Epithelial cell of proximal tubule (primary cell): ENCODE measurements at places on chromosomes 13 and 19. TPM values are rescaled to one million over a fixed set of nuclear protein-coding genes. Genes with fewer than 3 reads are reported as not detected.
A peak's percentile ranks its signal among the peaks of the same experiment; 100 is the strongest.

DNA sequence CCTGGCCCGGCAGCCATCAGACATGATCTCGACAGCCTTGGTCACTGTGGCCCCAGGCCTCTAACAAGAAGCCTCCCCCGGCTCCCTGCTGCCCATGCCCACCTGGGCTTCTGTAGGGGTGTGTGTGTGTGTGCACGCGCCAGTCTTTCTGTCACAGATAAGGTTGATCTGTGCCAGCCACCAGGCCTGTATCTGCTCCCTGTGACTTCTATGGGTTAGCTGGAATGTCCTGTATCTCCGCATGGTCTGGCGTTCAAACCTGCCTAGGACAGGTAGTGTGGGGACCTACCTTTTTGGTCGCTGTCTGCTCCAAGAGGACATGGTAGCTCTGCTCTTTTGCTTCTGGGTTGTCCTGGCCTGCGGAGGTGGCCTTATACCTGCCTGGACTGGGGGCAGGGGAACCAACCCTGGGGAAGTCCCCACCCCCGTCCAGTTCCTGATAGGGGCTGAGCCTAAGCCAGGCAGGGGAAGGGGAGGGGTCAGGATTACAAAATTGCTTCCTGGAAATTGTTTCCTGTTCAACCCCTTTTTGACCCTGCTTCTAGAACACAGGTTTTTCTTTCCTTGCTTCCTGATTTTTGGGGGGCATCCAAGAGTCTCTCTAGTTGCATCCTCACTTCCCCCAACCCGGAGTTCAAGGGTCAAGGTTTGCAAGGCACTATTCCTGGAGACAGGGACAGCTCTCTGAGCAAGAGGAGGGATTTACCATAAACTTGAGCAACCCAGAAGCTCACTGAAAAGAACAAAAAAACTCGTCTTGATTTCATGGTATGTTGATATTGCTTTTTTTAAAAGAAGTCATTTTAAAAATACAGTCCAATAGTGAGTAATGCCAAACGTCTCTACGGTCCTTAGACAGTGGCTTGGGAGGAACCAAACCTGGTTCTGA lies at the start of gene LRG1:
LRG1 (minus strand) TSS at position 344 of the 889 bp plus-strand sequence; CDS start at position 321, 23 bp downstream.
- no peak for DNase-seq

Gene SBNO2
- total RNA-seq = 56.2 and 66.1 TPM in 2 replicates

DNA sequence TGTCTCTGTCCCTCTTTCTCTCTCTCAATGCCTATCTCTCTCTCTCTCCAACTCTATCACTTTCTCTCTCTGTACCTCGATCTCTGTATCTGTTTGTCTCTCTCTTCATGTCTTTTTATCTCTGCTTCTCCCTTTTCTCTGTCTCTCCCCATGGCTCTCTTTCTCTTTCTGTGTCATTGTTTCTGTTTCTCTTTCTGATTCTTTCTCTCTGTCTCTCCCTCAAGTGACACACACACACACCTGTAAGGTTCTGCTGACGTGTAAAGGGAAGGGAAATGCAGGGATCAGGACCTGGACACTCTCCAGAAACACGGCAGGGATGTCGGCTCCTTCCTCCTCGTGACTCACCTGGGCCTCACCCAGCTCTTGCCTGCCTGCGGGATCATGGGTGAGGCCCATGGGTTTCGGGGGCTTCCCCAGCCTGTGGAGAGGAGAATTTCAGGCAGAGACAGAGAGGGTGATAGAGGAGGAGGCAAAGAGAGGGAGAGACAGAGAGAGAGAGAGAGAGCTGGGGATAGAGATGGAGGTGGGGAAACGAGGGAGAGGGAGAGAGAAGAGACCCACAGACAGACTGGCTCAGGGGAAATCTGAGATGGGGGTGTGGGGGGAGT lies 5.4 kb upstream of the PLAUR start:
- peak; percentile 31 for DNase-seq

- no peak for DNase-seq
Observed at GRCh38 chr13:65555962-65556361, 1674.2 kb downstream of the PCDH9 start.

DNA sequence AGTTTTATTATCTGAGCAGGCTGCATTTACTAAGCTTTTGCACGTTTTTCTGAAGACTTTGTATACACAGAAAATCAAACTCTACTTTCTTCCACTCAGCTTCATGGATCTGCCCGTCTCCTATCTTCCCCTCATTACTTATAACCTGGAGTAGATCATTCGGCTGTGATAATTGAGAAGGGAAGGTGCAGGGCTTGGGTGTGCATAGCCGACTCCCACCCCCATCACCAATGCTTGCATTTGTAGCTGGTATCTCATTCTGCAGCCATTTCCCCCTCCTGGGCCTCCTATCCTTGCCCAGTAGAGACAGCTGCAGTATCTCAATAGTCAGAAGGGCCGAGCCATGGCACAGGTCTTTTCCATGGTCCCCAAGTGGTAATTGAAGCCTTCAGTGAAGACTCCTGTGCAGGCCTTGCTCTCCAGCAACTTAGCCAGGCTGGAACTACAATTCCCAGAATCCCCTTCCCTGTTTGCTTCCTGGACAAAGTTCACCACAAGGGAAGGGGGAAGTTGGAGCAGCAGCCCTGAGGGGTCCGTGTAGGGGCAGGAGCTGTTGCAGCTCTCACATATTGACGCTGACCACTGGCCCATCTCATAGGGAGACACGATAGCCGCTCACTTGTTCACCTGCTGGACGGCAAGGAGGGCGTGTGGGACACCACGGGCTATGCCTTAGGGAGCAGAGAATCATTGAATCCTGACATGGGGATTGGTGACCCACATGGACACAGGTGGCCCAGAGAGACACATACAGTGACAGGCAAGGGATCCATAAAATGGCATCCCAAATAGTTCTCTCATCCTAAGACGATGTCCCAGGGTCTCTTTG lies 2.1 kb upstream of the SIGLEC8 start:
- DNase-seq = no peak

Gene TMIGD2
- not detected in 2 replicates for total RNA-seq

GRCh38 chr13:96749825-96750224 lies 244.5 kb downstream of the OXGR1 start:
- no peak for DNase-seq

GRCh38 chr13:34751492-34751891 lies 190.6 kb upstream of the NBEA start:
- DNase-seq = no peak

Gene RYR1
- 0.12 TPM in 1 of 2 replicates, not detected in the other for total RNA-seq

DNA sequence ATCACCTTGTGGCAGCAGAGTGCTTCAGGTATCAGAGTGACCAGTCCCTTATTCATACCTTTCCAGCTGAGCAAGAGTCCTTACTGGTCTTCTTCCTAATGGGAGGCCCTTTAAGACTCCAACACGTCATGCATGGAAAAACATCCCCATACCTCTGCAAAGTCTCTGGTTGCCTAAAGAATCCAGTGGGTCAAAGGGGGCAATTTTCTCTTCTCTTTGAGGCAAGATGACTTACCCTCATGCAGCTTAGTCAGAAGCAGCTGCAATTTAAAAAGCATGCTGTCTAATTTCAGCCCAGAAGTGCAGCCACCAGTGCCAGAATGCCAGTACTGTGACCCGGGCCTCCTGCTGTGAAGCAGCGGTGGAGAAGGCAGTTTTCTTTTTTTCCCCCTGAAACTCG lies 18.7 kb downstream of the PPP5C start:
- DNase-seq = no peak

DNA sequence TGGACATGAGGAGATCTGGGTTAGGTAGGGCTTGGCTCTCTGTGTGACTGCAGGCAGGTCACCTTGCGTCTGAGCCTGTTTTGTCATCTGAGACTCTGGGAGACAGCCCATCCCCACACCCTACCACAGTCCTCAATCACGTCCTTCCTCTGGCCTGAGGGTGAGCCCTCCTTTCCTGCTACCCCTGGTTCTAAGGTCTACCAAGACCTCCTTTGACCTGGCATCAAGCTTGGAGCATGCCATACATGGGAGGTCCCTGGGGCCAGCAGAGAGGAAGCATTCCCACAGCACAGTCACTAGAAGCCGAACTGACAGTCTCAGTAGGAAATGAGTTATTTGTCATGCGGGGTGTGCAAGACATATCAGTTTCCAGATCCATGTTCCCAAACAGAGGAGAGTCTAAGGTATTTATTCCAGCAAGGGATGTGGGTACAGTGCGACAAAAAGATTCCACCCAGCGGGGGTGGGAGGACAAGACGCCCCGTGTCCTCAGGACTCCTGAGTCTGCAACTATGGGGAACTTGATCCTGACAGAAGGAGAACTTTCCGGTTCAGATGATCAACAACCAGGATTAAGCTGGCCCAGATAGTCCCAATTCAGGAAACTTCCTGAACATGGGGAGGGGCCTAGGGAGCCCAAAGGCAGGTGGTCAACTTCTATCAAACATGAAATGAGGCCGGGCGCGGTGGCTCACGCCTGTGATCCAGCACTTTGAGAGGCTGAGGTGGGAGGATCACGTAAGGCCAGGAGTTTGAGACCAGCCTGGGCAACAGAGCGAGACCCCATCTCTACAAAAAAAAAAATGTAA lies 9.5 kb downstream of the ARRDC2 start:
- no peak for DNase-seq

- no peak for DNase-seq
Observed at GRCh38 chr13:22765547-22765946, 415.2 kb upstream of the SGCG start.

DNA sequence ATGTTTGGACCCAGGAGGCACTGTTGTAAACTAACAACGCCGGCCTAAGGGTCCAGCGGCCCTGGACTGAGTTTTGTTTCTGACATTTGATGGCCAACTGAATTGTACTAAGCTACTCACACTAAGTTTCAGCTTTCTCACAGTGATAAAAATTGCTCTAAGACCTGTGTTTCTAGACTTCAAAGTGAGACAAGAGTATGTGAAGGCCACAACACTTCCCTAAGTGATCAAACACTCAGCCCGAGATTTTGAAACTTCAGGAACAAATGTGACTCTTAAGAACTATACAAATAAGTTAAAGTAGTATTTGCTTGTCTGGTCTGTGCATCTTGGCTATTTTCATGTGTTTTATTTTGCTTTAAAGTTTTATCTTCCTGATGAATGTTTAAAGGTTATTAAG lies 30.2 kb downstream of the EFNB2 start:
- DNase-seq = no peak

GRCh38 chr13:30616927-30617314 lies 799 bp upstream of the USPL1 start:
- peak; percentile 84 for DNase-seq

DNA sequence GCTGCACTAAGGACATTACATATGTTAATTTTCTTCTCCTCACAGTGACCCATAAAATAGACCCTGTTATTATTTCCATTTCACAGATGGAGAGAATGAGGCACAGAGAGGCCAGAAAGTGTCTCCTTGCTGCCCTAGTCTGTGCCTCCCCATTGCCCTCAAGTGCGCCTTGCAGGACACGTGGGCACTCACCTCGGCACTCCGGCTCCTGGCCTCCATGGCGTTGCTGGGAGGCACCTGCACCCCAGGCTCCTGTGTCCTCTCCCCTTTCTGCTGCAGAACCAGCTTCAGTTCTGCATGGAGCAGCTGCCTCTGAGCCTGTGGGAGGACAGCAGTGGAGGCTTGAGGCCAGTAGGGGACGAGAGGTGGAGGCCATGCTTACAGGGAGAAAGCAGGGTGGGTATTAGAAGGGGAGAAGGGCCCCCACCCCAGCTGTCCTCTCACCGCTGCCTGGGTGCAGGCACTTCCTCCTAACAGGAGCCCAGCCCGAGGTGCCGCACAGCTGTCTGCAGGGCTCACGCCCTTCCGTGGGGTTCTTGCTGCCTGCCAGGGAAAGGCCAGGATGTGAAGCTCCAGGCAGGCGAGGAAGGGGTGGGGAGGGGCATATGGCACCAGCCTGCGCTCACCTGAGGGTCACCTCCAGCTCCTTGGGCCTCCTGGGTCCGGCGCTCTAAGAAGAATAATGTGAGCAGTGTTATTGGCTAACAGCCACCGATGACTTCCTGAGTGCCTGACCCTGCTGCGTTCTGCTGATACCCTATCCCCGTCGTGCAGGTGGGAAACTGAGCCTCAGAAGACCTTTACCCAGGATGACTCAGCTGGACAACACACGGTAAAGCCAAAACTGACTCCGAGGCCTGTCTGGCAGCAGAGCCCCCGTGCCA lies 5.2 kb downstream of the PRX start:
- no peak for DNase-seq

Gene PLK5
- not detected in 2 replicates for total RNA-seq

Gene TNFSF9
- total RNA-seq = 12.5 and 18.1 TPM in 2 replicates

Gene IRGC
- total RNA-seq = not detected in 2 replicates

Gene NLRP5
- not detected in 2 replicates for total RNA-seq

GRCh38 chr13:37127691-37128241 lies 22.3 kb upstream of the CSNK1A1L start:
- no peak for DNase-seq

Gene GJA3
- total RNA-seq = 0.14 and 0.58 TPM in 2 replicates

Gene ZNF134
- total RNA-seq = 11.9 and 16.8 TPM in 2 replicates

DNA sequence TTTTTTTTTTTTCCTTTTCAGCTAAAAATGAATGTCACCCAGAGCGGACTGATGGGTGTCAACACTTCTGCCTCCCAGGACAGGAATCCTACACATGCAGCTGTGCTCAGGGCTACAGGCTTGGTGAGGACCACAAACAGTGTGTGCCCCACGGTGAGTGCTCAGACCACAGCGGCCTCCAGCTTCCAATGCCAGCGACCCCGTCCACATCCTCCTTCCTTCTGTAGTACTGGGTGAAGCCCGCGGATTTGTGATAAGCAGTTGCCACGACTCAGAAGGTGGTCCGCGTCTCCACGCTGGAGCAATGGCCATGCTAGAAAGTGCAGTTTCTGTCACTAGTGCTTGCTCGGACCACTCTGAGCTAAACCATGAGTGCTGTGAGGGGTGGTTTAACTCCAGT lies 6.0 kb downstream of the PROZ start:
- DNase-seq = no peak

GRCh38 chr13:34044041-34044440 lies 226.1 kb downstream of the RFC3 start:
- no peak for DNase-seq

GRCh38 chr13:92473765-92474475 lies 752.7 kb upstream of the GPC6 start:
- no peak for DNase-seq

Gene DENND1C
- 0.94 and 4.4 TPM in 2 replicates for total RNA-seq

DNA sequence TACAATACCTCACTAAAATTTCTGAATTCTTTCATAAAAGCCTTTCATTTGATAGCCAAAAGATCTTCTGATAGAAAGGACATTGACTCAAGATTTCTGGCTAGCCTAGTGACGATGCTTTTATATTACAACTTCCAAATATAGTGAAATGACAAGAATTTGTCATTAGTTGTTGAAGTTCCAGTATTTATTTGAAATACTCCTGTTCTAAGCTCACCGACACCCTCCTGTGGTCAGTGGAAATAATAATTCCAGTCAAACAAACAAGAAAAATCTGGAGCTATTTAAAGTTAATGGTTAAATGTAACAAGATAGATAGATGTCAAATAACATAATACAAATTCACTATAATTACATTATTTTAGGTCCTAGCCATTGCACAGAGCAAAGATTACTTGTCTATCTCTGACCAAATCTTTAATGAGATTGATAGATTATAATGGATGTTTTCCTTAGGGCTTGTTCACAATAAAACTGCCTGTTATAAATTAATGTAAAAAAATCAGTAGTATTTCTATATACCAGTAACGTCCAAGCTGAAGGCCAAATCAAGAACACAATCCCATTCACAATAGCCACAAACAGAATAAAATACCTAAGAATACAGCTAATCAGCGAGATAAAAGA lies 195.5 kb downstream of the RGCC start:
- no peak for DNase-seq

Gene CCDC124
- 68.4 and 115 TPM in 2 replicates for total RNA-seq

Gene NAPSA
- total RNA-seq = 0.14 and 3.3 TPM in 2 replicates
